Myocyte (in vitro differentiated cells): ENCODE measurements at places on chromosomes 2 and 18.

DNA sequence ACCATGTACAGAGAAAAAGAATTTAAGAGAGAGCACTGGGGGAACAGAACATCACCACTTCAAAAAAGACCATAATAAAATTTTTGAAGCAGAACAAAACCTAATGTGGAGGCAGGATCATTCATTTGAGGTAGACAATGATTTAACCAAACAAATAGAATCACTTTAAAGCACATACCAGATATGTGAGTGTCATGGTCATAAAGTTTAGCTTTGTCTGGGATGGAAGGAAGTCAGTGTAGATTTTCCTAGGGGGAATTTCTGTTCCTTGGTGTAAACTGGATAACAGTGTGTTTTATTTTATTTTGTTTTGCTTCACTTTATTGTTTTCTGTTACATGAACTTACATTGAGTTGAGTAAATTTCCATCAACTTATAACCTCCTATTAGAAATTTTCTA lies 120.8 kb downstream of the CRIM1 start:
- no peak for DNase-seq

GRCh38 chr18:49149011-49149410 lies 198.2 kb upstream of the SMAD7 start:
- no peak for DNase-seq

- peak; percentile 23 for DNase-seq
Observed at GRCh38 chr18:49663899-49664890, 102.3 kb downstream of the LIPG start.

DNA sequence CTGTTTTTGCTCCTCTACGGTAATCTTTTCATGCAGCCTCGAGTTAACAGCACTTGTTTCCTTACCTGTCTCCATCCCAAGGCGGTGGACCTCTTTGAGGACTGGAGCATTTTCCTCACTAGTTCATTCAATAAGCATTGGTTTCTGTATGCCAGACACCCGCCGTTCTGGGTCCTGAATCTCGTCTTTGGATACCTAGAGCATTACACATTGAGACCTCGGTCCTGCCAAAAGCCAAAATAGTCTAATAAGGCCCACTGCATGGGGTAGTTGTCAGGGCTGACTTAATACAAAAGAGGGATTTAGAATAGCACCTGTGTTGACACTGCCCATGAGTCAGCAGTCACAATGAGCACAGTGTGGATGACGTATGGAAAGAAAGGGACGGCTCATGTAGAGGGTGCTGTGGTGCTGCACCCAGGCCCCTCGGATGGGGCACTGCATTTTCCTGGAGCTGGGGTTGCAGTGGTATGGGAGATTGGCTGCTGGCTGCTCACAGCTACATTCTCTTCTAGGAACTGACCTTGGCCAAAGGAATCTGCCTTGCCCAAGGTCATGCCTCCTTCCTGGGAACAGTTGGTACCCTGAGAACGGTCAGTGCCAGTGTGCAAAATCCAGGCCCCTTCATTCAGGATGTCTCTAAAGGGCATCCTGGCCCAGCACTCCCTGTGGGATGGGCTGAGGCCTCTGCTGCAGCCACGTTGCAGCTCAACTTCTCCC lies 126.9 kb upstream of the NCK2 start:
- DNase-seq, result no peak

DNA sequence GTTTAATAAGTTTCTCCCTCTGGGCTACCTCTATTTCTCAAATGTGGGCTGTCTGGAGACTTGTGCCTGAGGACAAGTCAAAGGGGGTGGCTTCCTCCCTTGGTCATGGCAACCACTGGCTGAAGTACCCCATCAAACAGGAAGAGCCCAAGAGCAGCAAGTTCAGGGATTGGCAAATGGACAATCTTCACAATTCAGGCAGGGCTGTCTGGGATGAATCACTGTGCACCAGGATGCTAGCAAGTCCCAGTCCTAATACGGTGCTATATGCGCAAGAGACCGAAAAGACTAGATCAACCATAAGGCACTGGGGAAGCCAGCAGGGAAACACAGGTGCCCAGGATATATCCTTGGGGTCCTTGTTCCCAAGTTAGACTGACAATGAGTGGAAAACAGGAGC lies 75.5 kb downstream of the ANTXR1 start:
- no peak for DNase-seq

GRCh38 chr2:54999182-54999581 lies 51.1 kb downstream of the RTN4 start:
- DNase-seq, result peak; percentile 76
